NCI-H460 (cell line): ENCODE measurements at places on chromosomes 6 and 20.
A peak's percentile ranks its signal among the peaks of the same experiment; 100 is the strongest.

DNA sequence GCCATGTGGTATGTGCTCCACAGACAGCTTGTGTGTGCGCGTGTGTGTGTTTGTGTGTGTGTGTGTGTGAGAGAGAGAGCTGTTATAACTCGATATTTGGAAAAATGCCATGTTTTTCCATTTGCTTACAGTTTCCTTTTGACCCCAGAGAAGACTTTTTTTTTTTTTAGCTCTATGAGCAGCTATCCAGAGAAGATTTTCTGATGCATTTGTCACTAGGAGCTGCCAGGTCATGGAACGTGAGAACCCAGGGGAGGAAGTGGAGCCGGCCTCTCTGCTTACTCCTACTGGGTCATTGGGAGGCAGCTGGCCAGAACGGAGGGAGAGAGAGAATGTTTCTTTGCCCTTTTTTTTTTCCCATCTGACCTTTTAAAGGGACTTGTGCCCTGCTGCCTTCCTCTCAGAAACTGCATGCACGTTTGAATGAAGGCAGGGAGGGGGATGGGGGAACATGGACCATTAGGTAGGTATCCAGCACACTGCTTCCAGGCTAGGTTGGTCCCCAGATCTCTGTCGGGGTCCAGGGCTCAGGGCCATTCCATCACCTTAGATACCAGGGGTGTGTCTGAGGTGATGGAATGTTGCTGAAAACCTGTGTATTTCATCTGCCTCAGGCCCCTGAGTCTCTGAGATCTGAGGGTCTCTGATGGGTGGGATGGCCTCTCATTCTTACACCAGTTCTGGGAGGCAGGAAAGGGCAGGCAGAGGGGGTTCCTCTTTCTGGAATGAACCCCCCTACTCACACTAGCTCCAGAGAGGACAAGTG lies 11.2 kb upstream of the MRPS18A start:
- no peak for DNase-seq

DNA sequence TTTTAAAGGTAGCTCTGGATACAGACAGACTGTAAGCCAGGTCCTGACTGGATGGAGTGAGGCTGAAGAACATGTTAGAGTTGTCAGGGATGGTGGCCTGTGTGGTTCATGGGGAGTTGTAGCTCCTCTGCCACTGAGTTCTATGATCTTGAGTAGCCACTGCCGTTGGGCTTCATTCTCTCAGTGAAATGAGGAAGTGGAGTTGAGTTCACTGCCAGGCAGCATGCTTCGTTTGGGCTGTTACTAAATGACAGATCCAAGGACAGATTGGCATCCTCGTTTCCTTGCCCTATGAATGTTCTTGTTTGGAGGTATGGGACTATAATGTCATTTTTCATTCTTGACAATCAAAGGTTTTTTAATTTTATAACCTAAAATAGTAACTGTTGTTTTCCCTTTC lies 37.2 kb downstream of the SCAND1 start:
- no peak for DNase-seq

DNA sequence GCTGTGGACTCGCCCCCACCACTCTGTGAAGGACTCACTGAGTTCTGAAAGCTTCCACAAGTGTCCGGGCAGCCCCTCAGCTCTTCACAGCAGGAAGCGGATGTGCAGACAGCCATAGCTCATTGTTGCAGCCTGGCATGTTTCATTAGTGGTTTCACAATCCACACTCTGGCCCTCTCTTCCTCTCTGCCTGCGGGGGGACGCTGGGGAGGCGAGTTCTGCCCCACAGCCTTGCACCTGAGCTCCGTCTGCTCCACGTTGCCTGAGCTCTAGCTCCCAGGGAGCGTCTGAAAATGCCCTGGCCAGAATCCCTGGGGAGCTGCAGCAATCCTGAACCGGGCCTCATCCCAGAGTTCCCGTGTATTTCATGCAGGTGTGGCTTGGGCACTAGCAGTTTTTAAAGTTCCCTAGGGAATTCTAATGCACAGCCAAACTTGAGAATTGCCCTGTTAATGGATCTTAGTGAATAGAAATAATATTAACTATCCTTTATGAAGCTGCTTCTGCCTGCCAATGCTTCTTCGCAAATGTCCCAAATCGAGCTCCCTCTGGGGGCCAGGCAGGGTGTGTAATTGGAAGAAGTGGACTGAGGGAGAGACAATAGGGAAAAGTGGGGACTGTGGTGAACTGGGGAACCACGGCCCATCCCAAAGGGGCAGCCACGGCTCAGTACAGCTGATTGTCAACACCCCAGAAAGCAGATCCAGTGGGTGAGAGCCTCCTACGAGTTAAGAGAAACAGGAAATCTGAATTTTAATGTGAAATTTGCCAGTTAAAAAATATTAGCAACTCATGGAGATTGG lies 51.5 kb downstream of the CTCFL start:
- DNase-seq = no peak

GRCh38 chr6:83044091-83044768 lies 21.4 kb downstream of the UBE3D start:
- no peak for DNase-seq

DNA sequence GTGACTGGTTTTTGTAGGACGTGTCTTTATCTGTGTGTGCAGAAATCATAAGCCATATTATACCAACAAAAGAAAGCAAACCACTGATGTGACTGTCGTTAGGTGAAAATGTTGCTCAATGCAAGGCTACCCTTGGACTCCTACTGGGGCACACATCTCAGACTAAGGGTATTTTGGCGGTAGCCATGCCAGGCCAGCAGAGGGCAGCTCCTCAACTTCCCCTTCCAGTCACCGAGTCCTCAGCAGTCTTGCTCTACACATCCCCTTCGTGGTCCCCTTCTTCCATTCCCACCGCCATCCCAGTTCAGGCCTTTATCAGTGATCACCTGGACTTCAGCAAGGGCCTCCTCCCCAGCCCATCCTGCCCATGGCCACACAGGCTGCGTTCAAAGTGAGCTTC lies 113.7 kb upstream of the GGTLC1 start:
- no peak for DNase-seq

DNA sequence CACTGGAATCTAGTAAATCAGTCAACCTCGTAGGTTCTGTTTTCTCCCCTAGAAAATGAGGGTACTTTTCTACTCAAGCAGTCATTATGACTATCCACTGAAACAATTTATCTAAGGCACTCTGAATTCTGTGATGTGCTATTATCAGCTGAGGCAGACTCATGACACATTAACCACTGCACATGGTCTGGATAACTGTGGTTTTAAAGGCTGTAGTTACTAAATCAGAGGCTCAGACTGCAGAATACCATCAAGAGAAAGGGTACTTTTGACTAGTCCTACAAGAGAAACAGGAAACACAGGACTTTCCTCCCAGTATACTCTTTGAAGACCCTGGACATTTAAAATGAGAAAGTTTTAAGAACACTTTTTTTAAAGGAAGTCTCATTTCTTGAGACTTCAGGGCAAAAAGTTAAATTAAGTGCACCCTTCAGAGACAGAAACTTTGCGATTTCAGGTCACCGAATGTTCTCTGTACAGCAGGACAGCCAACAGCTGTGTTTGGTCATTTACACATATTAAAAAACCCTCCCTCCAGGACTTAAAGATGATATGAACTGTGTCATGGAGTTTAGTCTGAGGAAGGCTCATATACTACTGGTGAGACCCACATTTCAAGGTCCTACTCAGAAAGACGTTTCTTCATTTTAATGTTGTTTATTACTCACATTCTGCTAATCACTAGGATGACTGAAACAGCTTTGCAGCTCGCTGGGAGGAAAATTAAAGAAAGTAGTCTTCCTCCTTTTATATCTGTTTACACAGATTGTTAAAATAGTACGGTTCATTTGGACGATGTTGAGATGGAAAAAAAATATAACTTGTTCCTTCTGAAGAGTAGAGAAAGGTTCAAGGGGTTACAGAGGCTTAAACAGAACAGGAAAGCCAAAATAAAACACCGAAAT lies 19.9 kb downstream of the ATXN1 start:
- no peak for DNase-seq

DNA sequence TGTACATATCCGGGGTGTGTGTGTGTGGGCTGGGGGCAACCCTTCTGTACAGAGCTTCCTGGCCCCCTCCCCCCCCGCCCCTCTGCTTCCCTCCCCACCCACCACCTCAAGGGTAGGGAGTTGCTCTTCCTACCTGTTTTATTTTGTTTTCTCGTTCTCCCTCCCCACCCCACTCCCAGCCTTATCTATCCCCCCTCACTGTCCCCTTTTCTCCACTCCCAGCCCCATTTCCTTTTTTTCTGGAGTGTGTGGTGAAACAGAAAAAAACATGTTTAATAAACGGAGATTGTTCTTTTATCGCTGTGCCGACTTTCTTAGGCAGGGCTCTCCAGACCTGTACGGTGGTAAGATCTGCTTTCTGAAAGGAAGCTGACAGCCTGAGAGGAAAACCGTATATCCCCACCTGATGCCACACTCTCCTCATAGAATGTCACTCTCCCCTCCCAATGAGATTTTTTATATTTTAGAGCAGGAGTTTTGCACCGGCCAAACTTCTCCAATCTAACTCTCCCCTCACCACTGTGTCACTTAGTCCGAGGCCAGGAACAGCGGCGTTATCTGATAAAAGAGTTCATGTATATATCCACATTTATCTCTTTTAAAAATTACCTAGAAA lies 875 bp upstream of the ZBTB9 start:
- no peak for DNase-seq

- no peak for DNase-seq
Measured at GRCh38 chr6:133410638-133411435, 169.7 kb downstream of the EYA4 start.

- no peak for DNase-seq
Measured at GRCh38 chr6:13375360-13375878, 47.1 kb upstream of the TBC1D7 start.

GRCh38 chr20:4828830-4829513 lies 107.3 kb downstream of the PRND start:
- DNase-seq = no peak

GRCh38 chr6:34036357-34037069 lies 109.4 kb downstream of the GRM4 start:
- DNase-seq = no peak

DNA sequence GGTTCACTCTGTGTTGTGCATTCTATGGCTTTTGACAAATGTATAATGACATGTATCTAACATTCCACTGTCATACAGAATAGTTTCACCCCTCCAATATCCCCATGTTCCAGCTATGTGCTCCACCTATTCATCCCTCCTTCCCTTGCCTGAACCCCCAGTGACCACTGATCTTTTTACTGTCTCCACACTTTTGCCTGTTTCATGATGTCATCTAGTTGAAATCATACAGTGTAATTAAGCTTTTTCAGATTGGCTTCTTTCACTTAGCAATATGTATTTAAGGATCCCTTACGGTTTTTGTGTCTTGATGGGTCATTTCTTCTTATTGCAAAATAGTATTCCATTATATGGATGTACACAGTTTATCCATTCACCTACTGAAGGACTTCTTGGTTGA lies 39.8 kb downstream of the TGM6 start:
- DNase-seq = no peak

DNA sequence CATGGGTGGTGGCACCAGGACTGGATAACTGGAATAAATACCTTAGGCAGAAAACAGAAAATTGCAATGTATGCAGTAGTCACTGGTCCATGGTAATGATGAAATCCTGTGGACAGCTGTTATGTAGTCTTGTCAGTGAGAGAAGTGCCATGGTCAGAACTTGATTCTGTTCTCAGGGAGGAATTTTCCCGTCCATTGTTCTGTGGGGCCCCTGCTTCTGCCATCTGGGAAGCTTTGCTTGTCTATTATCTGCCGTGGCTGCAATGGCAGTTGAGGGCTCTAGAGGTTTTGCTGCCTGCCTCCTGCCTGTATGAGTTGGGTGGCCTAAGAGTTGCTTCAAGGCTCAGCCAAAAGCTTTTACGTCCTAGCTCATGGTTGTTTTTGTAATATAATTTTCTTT lies 126.8 kb upstream of the SLC35B3 start:
- no peak for DNase-seq

DNA sequence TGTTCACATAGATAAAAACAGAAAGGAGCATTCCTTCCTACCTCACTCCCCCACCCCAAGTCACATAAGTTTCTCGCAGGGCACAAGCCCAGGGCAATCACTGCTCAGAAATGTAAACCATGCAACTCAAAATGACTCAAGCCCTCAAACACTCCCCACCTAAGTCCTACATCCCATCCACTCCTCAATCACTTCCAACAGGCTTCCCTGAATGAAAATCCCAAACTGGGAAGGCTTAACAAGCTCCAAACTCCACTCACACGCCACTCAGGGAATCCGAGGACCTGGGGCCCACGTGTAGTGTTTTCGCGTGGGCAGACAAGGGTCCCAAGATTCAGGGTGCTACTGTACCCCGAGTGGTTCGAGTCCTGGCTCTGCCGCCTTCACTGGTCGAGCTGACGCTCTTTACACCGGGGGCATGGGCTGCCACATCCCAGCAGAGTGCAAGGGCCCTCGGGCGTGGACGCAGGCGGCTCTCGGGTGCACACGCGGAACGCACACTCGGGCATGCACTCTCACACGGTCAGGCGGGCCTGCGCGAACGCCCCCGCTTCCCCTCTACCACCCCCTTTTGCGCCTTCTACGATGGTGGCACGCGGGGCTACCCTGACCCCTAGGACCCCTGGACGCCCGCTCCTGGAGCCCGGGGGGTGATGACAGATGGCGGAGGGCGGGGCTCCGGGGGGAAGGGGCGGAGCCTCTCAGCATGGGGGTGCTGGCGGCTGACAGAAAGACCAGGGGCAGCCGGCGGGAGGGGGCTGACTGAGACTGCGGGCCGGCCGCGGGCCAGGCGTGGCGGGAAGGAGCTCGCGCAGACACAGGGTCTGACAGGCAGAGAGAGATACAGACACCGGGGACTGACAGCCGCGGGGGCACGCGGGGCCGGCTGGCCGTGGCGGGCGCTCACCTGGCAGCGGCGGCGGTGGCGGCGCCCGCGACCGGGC lies 657 bp downstream of the ZHX3 start:
- peak; percentile 41 for DNase-seq

DNA sequence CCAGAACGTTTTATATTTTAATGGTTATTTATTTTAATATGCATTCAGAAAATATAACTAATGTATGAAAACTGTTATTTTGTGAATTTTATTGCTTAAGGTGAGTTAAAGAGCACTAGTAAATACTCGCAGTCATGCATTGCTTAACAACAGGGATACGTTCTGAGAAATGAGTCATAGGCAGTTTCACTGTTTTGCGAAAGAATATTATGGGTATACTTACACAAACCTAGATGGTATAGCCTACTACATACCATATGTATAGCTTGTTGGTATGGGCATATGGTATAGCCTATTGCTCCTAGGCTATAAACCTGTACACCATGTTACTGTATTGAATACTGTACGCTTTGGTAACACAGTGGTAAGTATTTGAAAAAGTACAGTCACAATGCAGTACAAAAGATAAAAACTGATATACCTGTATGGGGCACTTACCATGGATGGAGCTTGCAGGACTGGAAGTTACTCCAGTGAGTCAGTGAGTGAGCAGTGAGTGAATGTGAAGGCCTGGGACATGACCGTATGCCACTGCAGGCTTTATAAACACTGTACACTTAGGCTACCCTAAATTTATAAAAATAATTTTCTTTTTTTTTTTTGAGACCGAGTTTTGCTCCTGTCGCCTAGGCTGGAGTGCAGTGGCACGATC lies 38.5 kb downstream of the ARFGEF2 start:
- no peak for DNase-seq

GRCh38 chr6:38112181-38112580 lies 292.7 kb downstream of the ZFAND3 start:
- no peak for DNase-seq
